T-helper 1 cell (primary cell): ENCODE measurements at places on chromosomes 5 and 9.

GRCh38 chr5:173659423-173659822, 43.0 kb upstream of the BOD1 start:
- no peak for DNase-seq

GRCh38 chr5:61202213-61202612, 39.9 kb upstream of the SMIM15 start:
- DNase-seq, result no peak

GRCh38 chr9:37747271-37747753, 6.3 kb upstream of the TRMT10B start:
- no peak for DNase-seq

DNA sequence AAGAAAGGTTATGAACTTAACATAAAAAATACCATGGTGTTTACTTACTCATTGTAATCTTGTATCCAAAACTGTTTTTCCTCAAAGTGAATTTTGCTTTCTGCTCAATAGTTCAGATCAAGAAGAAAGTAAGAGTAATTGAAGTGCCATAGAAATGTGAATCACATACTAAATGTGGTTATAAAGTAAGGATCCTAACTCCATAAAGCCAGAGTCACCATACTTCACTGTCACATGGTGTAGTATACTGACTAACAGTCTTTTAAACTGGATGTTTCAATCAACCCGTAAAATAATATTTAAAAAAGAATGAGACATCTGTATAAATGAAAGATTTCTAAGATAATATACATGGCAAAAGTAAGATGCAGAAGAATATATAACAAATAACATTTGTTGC, 72.1 kb downstream of the NIPBL start:
- no peak for DNase-seq

DNA sequence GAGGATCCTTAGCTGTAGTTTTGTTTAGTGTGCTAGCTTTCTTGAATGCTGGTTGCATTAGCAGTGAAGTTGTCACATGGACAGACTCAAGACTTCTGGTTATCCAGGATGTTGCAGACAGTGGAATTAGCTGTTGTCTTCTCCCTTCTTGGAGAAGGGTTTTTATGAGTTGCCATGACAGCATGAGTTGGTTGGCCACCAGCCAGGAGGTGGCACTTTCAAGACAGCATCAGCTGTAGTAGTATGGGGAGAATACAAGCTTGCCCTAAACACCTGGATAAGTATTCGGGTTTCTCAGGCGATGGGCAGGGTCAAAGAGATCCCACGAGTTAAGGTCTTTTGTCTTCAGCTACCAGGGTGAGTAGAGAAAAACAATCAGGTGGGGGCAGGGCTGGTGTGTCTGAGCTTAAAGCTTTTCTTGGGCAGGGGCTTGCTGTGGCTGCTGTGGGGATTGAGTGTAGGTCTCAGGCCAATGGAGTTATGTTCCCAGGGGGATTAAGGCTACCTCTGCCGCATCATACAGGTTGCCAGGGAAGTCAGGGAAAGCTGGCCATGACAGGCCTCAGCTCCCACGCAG, 7.7 kb upstream of the C5orf47 start:
- no peak for DNase-seq

DNA sequence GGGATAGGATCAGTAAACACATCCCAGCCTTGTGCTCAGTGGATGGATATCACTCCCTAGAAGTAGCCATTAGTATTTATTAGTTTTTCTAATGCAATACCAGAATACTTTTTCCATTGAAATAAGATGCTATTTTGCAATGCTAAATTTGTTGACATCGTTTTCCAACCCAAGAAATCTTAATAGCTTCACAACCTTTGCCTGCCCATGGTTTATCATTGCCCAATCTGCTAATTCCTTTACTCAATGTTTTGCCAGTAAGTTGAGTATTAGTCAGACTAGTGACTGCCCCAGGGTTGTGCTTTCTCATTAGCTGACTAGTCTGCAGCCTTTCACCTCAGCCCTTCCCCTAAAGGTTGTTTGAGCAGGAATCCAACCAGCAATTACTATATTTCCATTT, 62.9 kb downstream of the NREP start:
- no peak for DNase-seq

DNA sequence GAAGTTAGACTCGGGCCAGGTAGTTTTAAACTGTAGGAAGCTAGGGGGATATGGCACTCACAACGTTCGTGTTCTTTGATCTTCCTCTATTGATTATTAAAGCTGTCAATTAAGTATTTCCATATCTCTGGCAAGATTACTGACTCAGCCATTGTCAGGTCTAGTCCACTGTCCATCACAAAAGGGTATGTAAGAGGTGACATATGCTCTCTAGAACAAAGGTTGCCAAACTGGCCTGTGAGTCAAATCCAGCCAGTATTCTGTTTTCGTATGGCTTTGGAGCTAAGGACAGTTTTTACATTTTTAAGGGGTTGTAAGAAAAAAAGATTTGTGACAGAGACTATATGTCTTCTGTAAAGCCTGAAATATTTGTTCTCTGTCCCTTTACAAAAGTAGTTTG, 44.2 kb downstream of the FAXDC2 start:
- DNase-seq, result no peak

DNA sequence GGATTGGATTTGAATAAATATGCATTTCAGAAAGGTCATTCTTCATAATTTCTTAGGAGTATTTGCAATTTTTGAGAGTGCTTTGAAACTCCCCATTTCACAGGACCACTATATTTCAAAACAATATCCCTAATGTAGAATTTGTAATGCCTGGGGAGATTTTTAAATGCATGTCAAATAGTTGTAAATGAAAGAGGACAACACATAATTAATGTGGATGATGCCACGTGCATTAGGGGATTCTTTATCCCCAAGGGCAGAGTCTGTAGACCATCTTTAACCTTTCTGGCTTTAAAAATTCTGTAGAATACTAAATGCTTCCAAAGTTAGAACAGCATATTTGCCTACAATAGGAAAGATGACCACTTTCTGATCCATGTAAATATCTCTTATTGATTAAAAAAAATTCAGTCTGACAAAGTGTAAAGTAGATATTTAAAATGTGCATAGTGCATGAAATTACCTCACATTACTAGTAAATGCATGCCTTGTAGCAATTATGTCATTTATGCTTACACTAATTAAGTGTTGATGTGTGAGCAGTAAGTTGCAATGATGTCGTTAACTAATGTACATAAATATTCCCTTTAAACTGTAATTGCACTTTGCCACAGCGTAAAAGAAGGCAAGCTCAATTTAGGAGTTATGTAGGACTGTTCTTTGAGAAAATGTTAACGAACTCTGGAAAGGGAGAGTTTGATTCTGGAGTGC, 416.1 kb downstream of the PSAT1 start:
- no peak for DNase-seq

DNA sequence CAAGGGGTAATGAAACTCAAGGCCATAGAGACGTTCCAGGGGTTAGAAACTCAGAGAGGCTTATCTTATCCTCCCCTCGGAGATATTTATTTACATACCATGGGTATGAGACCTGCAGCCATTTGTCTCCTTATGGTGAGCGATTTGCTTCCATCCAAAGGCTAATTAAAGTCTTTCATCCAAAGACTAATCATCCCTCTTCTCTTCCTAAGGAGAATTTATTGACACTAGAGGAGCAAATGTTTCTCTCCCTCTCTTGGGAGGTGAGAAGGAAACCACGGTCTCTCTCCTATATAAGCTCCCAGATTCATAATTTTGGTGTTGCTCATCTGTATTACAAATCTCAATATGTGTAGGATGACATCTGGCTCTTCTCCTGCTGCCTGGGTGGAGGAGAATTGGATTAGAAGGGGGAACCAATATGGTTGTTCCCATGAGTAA, 31.0 kb upstream of the RPS23 start:
- no peak for DNase-seq

- DNase-seq, result no peak
Measured at GRCh38 chr5:172768098-172768572, 2.9 kb downstream of the DUSP1 start.

- no peak for DNase-seq
Measured at GRCh38 chr5:67315082-67315989, 118.7 kb upstream of the CD180 start.

DNA sequence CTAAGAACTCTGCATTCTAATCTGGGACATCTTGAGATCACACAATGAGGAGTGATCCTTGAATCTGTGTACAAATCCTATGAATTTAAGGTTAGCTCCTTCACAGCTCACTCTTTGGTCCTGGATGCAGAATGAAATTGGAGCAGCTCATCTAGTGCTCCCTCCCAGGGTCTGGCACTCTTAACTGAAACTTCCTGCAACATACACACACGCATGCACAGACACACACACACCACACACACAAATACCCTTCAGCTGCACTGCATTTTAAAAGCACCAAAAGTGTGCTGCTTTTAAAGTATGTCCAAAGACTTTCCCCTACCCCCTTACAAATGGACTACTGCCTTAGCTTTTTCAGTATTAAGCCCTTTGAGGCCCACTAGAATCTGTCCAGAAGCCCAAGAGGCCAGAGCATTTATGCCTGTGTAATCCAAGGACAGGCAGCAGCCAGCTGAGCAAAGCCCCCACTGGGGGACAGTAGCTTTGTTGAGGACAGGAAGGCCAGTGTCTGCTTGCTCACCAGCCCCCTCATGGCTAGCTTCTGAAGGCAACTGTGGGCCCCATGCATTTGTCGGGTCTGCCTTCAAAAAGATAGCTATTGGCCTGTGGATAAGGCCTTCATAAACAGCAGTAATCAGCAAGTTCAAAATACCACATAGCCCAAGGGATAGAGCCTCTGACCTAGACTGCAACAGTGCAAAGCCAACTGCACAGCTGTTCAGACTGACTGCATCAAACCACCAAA, 43.6 kb downstream of the CDO1 start:
- DNase-seq, result no peak

- DNase-seq, result no peak
Measured at GRCh38 chr9:129140397-129141065, 29.3 kb downstream of the PTPA start.

DNA sequence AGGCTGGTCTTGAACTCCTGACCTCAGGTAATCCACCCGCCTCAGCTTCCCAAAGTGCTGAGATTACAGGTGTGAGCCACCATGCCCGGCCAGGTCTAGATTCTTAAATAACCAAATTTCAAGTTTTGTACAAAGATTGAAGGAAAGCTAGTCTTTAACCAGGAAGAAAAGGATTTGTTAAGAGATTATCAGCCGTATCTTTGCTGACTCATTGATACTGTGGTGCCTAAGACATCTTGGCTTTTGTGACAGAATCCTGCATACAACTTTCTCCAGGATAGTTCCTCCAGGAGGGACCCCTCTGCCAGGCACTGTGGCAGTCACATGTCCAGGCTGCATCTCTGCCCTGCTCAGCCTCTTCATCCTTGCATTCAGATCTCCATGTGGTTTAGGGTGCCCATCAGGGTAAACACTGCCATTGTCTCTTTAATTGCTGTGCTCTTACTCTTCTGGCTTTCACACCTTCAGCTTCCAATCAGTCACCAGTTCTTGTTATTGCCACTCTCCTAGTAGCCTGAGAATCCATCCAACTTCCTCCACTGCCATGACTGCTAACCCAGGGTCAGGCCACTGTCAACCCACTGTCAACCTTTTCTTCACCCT, 10.0 kb downstream of the MAP3K1 start:
- DNase-seq, result no peak

DNA sequence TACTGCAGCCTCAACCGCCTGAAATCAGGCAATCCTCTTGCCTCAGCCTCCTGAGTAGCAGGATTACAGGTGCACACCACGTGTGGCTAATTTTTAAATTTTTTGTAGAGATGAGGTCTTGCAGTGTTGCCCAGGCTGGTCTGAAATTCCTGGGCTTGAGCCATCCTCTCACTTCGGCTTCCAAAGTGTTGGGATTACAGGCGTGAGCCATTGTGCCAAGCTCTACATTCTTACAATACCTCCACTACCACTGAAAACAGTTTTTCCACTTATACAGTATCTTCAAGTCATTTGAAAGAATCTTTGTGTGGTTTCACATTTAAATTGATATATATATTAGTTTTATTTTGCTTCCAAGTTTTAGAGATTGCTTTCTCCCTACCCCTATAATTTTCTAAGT, 42.6 kb downstream of the LARP1 start:
- no peak for DNase-seq

- no peak for DNase-seq
Measured at GRCh38 chr5:171770153-171770552, 15.5 kb upstream of the SMIM23 start.

DNA sequence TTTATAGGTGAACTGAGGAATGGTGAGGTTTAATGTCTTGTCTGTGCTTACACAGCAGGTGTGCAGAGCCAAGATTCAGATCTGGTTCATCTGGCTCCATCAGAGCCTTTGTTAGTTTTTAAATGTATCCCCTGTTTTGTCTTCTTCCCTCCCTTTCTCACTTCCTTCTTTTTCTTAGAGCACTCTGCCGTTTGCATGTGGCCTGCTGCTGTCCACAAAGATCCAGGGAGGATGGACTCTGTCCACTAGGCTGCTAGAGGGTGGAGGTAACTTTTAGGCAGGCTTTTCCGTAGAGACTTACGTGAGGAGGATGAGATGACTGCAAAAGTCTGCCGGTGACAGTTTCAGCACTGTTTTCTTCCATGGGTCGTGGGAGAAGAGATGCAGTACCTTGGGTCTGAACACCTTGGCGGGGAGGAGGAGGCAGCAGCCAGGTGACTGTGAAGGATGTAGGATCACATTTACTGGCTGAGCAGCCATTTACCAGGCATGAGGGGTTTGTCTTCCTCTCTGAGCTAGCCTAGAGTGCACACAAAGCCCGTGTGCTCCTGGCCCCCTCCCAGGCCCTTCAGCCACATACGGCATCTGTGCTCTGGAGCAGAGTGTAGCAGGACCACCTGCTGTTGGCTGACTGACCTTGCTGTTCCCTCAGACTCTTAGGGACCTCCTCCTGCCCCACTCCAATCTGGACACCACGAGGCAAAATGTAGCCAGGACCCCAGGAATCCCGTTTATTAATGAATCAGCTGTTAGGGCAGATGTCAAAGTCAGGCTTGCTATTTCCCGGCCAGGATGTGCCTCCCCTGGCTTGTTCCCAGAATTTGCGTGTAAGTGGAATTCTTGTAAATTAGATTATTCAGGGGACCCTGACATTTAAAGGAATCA, 1.8 kb downstream of the NTMT1 start:
- no peak for DNase-seq

DNA sequence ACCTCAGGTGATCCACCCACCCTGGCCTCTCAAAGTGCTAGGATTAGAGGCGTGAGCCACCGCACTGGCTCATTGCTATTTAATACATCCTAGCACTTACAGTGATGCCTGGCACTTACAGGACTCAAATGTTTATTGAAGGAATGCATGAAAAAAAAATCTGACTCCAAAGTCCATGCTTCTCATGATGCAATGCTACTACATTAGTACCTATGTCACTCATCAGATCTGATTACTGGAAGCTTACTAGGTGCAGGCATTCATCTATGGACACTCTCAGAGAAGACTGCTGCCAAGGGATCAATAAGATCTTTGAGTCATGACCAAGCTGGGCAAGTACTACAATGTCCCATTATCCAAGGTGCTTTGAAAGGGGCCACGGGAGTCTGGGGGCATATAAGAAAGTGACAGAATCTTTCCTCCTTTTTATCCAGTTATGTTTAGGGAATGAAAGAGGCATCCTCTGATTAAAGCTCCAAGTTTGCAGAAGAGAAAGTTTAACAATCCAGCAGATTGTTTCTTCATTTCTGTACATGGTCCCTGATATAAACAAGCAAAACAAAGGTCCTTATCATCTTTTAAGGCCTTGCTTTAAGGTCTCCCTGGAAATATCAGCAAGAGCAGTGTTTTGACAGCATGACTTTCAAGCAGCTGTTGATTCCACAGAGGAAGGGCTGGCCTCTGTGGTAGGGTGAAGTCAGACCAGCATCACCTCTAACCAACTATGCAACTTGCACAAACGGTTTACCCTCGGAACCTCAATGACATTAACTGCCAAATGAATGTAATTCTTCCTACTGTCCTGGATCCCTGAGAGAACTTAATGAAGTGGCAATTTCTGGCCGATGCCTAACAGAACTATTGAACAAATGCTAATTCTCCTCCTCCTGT, 35.9 kb downstream of the ARPC5L start:
- no peak for DNase-seq
